ENCODE measurements at places on chromosomes 3 and 15. TPM values are rescaled to one million over a fixed set of nuclear protein-coding genes. Genes with fewer than 3 reads are reported as not detected.

- peak; percentile 77 for DNase-seq
Measured at GRCh38 chr15:40340038-40340739, 550 bp downstream of the CCDC9B start.

- DNase-seq, result peak; percentile 74
Measured at GRCh38 chr3:187946163-187946691, 201.0 kb upstream of the BCL6 start.

DNA sequence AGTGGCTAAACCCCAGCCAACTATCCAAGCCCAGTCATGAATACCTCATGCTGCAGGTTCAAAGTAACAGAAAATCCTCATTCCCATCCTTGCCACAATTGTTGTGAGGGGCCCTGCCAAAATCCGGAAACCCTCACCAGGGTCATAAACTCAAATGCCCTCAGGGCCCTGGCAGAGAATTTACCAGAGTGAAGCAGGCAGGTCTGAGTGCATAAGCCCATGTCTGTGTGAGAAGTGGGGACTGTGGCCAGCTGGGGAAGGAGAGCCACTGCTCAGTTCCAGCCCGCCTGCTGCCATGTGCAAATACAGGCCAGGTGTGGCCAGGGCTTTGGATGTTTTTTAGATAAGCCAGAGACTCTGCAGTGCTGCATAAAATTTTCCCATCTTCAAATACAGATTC, 7.0 kb downstream of the CEP152 start:
- no peak for DNase-seq

GRCh38 chr15:45457641-45458539, 64.7 kb downstream of the SLC30A4 start:
- DNase-seq, result peak; percentile 77

- DNase-seq, result peak; percentile 71
Measured at GRCh38 chr3:192916371-192917027, 1.2 kb downstream of the MB21D2 start.

GRCh38 chr3:121477589-121477988, 68.2 kb downstream of the POLQ start:
- peak; percentile 85 for DNase-seq

DNA sequence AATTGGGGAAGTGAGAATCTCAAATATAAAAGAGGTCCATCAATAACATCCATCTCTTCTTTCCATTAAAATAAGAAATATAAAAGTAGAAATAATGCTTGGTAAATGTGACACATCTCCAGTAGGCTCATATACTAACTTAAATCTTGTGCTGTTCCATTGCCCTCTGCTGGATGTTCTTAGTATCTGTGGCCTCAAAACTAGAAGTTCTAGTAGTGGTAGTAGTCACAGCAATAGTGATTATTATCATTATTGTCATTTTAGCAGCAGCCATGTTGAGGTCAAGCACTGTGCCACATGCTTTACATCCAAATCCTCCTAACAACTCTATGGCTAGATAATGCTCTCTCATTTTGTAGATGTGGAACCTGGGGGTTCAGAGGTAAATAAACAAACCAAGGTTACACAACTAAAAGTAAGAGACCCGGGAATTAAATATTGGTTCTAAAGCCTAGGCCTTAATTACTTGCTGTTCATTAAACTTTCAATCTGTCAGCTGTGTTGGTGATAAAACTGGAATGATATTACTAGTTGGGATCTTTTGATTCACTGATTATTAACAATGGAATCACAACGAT, 20.2 kb upstream of the BTLA start:
- DNase-seq, result peak; percentile 79

GRCh38 chr3:140252812-140253656, 318.0 kb downstream of the CLSTN2 start:
- DNase-seq, result no peak

DNA sequence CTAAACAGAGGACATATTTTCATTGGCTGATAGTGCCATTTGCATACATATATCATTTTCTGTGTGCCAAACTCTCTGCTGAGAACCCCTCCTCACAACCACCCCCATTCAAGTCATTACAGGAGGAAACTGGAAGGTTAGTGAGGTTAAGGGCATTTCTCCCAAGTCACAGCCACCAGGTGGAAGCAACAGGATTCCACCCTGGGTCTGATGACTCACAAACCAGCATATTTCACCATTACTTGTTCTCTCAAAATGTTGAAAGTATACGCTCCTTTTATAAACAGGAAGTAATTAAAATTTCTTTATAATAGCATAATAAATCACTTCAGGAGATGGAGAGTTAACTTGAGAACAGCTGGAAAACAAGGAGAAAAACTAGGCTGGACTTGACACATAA, 398.6 kb upstream of the WNT5A start:
- DNase-seq, result peak; percentile 34

GRCh38 chr3:31196881-31197364, 302.5 kb upstream of the GADL1 start:
- peak; percentile 90 for DNase-seq

DNA sequence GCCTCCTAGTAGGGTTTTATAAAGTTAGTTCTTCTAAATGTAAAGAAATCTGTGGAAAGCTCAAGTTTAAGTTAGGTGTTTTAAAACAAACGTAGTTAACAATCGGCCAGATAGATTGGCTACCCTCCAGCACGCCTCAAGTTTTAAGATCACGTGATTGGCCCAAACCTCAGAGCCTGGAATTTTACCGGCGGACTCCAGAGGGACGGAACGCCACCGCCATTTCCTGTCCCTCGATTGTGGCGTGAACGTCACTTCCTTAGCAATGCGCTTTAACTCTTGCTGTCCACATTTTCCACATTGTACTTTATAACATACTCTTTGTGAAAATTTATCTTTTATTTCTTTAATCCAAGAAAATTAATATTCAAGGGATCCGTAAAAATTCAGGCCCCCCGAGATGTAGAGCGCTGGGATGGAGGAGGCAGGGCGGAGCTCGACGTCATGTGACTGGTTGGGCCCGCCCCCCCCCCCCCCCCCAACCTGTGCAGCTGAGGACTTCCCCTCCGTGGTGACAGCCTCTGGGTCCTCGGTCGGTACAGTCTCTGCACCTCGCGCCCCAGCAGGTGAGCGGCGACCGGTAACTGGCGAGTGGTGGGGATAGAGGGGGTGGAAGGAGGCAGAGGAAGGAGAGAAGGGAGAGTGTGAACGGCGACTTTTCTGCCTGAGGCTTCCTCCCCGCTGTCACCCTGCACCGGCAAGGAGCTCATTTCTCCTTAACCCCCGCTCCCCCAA, at the start of gene ATP6V1A:
TSS of gene ATP6V1A (plus strand) at position 488 of the 735 bp plus-strand sequence. CDS start 31,719 bp downstream, outside the sequence.
- peak; percentile 99 for DNase-seq

DNA sequence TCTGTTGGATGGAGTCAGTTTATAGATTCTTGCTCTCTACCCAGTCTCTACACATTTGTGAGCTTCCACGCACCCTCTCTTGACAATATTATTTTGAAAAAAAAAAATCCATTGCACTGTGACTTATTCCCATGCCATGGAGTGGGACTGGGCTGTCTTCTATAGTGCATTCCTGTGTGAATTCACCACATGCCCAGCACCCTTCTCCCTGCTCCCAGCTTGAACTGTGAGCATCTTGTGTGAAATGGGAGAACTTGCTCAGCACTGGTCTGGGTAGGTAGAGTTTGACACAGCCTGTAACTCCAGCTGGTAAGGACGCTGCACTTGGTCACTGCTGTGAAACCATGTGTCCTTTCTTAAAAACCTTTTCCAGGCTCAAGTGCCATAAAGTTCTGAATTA, 91.9 kb downstream of the ARNT2 start:
- DNase-seq, result no peak

- DNase-seq, result peak; percentile 93
Measured at GRCh38 chr3:112640276-112640929, 540 bp downstream of the CCDC80 start.

- DNase-seq, result no peak
Measured at GRCh38 chr3:43191116-43191515, 85.2 kb upstream of the POMGNT2 start.

DNA sequence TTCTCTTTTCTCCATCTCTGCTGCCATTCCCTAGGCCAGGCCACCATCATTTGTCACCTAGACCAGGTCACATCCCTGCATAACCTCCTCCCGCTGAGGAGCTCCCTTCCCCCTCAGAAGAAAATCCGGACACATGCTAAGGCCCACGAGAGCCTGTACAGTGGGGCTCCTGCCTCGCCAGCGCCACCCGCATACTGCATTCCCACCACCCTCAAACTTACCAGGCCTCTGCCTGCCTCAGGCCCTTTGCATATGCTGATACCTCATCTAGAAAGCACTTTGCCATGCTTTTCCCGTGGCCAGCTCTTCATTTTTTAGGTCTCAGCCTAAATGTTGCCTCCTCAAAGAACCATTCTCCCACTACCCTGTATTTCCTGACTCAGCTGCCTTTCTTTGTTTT, 220.1 kb upstream of the CTDSPL start:
- DNase-seq, result no peak

DNA sequence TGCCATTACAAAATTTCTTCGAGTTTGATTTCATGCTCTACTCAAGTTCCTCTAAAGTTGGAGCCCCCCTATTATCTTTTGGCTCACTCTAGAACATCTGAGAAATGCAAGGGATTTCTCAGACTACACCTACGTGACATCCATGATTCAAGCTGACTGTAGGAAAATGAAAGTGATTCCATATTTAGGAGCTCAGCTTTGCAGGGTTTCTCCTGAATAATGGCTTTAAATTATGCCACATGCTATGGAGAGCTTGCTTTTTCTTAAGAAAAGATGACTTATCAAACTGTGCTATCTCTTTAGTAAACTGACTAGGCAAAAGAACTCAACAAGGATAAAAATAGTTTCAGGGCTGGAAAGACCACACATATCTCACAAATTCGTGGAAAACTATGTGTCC, 292.1 kb downstream of the LSAMP start:
- peak; percentile 22 for DNase-seq

- DNase-seq, result no peak
Measured at GRCh38 chr15:90596943-90597342, 67.2 kb downstream of the CRTC3 start.

DNA sequence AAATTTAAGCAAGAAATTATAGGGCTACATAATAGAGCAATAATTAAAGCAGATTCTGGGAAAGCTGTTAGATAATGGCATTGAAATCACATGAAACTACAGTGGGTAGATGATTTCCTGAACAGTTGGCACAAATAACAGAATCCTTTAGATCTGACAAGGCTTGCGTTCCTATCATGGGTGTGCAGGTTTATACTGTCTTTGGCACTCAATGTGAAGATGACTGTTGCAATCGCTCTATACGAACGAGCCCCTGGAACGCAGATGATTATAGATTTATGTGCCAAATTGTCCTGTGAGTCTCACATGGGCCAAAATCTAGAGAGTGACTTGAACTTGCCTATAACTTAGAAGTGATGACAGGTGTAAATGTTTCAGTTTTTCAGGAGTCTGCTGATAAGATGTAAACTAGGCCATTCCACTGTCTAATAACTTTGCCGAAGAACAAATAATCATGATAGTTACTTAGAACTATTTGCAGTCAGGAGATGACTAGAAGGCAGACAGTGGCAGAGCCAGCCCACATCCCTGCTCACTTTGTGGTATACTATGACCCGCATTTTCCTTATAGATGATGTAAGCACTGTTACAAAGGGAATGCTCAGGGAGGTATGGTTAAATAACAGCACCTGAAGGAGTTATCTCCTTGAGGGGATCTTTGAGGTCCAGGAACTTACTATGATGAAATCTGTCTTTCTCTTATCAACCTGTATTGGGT, 30.5 kb upstream of the TRPC1 start:
- no peak for DNase-seq

DNA sequence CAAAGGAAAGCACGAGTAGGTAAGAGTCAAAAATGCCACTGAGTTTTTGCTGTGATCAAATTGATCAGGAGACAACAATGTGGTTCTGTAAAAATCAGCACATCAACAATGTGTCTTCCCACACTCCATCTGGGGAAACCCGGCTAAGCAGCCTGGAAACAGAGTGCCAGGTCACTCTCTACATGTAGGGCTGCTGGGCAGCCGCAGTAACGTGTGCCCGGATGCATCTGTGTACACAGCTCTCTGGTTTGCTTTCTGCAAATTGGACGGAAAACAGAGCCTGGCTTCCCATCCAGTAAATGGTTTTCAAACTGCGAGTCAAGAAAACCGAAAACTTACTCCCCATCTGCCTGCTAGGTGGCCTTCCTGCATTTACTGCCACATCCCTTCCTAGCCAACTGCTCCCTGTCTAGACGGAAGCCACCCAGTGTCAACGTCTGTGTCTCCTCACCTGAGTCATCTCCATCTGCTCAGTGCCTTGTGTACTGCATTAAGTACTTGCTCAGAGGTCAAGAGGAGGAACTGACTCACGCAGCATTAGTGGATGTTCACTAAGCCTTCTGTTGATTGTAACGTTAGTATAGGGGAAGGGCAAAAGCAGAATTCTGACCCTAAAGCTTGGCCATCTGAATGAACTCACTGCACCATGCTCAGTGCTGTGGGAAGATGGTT, 124.1 kb downstream of the TJP1 start:
- peak; percentile 84 for DNase-seq

- peak; percentile 53 for DNase-seq
Measured at GRCh38 chr3:184874709-184875644, 63.0 kb downstream of the VPS8 start.

GRCh38 chr3:38116471-38117162, 20.3 kb downstream of the ACAA1 start:
- peak; percentile 12 for DNase-seq

DNA sequence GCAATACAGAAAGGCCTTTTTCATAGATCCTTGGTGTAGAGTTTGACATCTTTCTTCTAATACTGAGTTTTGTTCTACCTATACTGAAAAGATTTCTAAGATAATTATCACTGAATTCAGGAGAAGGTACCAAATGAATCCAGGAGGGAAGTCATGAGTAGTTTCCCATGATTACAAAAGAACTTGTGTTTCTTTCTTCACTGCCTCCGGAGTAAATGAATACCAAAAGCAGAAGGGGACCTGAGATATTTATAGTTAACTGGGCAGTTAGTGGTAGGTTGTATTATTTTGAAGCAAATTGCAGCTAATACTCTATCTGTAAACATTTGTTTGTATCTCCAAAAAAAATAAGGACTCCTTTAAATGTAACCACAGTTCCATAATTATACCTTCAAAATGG, 175.4 kb downstream of the SUCNR1 start:
- DNase-seq, result no peak

- DNase-seq, result peak; percentile 98
Measured at GRCh38 chr3:11096266-11097139, 57.8 kb upstream of the HRH1 start.

- DNase-seq, result peak; percentile 46
Measured at GRCh38 chr3:13879946-13880810, at the start of gene WNT7A. Gene WNT7A, minus strand, starts transcription at chr3:13880071. Its CDS starts 255 bp downstream, at chr3:13879816.

Gene TPM1
- 3,029 TPM for polyA plus RNA-seq

Gene TRIM59
- 25.0 TPM for polyA plus RNA-seq

Gene LYZL4
- not detected for polyA plus RNA-seq

Gene RAB7A
- polyA plus RNA-seq, result 255 TPM

Gene MST1
- polyA plus RNA-seq, result 2.5 TPM

Gene CCDC39
- polyA plus RNA-seq, result not detected

All from GM23248 (cell line).